SJSA1 (cell line): ENCODE measurements at places on chromosomes 2 and 18.

- peak; percentile 5 for DNase-seq
These were observed 32.2 kb downstream of the IKZF2 start for GRCh38 chr2:213119061-213119809.

- DNase-seq: no peak
These were observed 22.1 kb downstream of the B3GNT2 start for GRCh38 chr2:62217970-62218369.

DNA sequence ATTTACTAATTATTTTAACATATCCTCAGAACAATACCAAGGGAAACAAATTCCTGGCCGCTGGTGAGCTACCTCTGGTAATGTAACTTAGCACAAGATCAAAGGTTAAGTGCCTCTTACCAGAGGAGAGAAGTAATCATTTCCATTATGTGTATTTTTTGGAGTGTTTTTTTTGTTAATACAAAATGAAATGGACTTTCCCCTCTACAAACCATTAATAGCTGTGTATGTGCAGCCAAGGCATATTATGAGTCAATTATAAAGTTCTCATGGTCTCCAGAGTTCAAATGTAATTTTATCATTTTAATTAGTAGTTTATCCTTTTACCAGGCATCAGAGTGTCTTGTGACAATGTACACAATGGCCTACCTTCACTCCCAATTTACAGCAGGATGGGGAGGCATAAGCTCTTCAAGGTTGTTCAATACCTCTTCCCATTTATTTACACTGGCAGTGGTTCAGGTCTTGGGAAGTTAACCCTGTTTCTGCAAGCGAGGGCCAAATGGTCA is 242.2 kb downstream of the TGIF1 start:
- no peak for DNase-seq

DNA sequence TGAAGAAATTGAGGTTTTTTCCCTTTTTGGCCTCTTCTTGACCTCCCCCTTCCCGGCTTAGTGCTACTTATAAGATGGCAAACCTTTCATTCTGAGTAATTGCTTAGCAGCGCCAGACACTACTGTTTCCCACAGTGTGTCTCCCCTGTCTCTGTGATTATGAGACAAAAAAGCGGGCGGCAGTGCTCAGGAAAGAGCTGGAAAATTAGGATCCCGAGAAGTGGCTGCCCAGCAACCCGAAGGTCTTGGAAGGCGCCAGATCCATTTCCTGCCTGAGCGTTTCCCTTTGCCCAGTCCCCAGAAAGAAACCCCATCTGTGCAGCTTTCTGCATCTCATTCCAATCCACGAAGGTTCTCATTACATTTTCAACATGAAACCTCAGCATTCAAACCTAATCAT is 191.9 kb upstream of the APCDD1 start:
- no peak for DNase-seq
